Neural progenitor cell (in vitro differentiated cells): ENCODE measurements at places on chromosomes 16 and 17. TPM values are rescaled to one million over a fixed set of nuclear protein-coding genes. Genes with fewer than 3 reads are reported as not detected.
A peak's percentile ranks its signal among the peaks of the same experiment; 100 is the strongest.

The NLRP1 gene
- total RNA-seq, result 29.3 and 88.3 TPM in 2 replicates

The NPIPB2 gene
- total RNA-seq, result 7.3 TPM in 2 replicates

DNA sequence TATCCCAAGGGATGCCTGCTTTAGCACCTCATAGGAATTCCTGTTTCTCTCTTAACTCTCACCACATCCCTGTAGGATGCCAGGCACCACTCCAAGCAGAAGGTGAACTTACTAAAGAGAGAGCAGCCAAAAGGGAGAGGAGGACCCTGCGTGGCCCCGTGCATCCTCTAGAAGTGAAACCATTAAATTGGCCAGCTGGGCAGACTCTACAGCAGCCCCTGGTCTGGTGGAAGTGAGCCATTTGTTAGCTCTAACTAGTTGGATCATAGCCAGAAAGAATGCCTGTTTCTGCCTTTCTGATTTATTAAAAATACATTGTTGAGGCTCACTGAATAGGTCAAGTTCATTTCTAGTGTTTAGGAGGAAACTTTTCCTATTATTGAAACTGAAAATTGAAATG, 22.3 kb downstream of the TMEM11 start:
- H3K4me3 ChIP-seq, result no peak overlapping the region
- no peaks in the 10 kb centered on the region for H3K27me3 ChIP-seq
- no peaks in the 10 kb centered on the region for H3K4me1 ChIP-seq
- no peak for DNase-seq
- no peaks in the 10 kb centered on the region for H3K36me3 ChIP-seq
- H3K27ac ChIP-seq, result no peak overlapping the region

GRCh38 chr17:43800736-43801135, 20.5 kb downstream of the CFAP97D1 start:
- DNase-seq, result peak; percentile 41
- H3K27ac ChIP-seq, result no peak overlapping the region
- no peak overlapping the region for H3K4me3 ChIP-seq
- no peaks in the 10 kb centered on the region for H3K36me3 ChIP-seq
- H3K27me3 ChIP-seq, result no peaks in the 10 kb centered on the region

DNA sequence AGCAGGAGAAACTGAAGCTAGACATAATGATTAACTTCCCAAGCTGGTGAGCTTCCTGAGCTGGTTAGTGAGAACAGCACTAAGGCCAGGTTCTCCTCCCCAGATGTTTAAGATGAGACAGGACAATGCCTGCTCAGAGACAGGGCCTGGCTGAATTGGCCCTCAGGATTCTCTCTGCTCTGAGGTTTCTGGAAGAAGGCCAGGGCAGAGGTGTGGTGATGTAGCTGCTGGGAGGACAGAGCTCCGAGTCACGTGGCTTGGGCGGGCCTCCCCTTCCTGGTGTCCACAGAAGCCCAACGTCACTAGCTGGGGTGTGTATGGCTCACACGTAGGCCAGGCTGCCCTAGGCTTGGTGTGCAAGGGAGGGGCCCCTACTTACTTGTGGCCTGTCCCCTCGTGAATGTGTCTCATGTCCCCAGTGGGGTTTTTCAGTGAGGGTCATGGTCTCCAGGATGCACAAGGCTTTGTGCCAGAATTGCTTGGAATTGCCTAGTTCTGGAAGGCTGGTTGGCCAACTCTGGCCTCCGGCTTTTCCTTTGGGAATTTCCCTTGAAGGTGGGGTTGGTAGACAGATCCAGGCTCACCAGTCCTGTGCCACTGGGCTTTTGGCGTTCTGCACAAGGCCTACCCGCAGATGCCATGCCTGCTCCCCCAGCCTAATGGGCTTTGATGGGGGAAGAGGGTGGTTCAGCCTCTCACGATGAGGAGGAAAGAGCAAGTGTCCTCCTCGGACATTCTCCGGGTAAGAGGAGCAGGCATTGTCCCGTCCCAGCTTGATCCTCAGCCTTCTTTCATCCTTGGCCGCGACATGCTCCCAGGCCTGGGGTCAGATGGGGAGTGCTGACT, 3.4 kb downstream of the NOD2 start:
- H3K27me3 ChIP-seq, result peaks cover 35% of the 10 kb centered on the region
- DNase-seq, result no peak
- no peak overlapping the region for H3K27ac ChIP-seq
- no peaks in the 10 kb centered on the region for H3K36me3 ChIP-seq
- peaks cover 19% of the 10 kb centered on the region for H3K4me1 ChIP-seq

GRCh38 chr16:73350707-73351452, 303.0 kb upstream of the ZFHX3 start:
- H3K36me3 ChIP-seq, result no peaks in the 10 kb centered on the region
- peak; percentile 32 for DNase-seq
- H3K4me1 ChIP-seq, result peaks cover 28% of the 10 kb centered on the region
- no peak overlapping the region for H3K4me3 ChIP-seq
- H3K27ac ChIP-seq, result no peak overlapping the region
